A549 treated with CpdA at 1 μM for 4 hours (cell line): ENCODE measurements at places on chromosomes 4 and X. TPM values are rescaled to one million over a fixed set of nuclear protein-coding genes. Genes with fewer than 3 reads are reported as not detected.

SMIM20 gene
- total RNA-seq, result 26.2 to 28.1 TPM (median 27.0 TPM) in 5 replicates

CLNK gene
- total RNA-seq, result not detected in 5 replicates

PASD1 gene
- total RNA-seq, result not detected in 5 replicates

USP17L18 gene
- not detected in 5 replicates for total RNA-seq

HS3ST1 gene
- total RNA-seq, result 0.12 to 1.1 TPM (median 0.16 TPM) in 5 replicates

ARMCX2 gene
- total RNA-seq, result 0.07 TPM in 1 of 5 replicates, not detected in the others

SPARCL1 gene
- not detected in 5 replicates for total RNA-seq

MND1 gene
- 12.3 to 16.2 TPM (median 13.8 TPM) in 5 replicates for total RNA-seq
